Right hindlimb (tissue), 1 donor: ENCODE measurements at places on chromosomes 5 and 9.

- DNase-seq = no peak
Observed at GRCh38 chr5:57408714-57409113, 73.9 kb downstream of the ACTBL2 start.

- DNase-seq = no peak
Observed at GRCh38 chr5:168174376-168174775, 117.1 kb upstream of the WWC1 start.

GRCh38 chr5:42374679-42375273 is 48.5 kb upstream of the GHR start:
- no peak for DNase-seq

GRCh38 chr9:3908731-3909130 is 382.9 kb upstream of the RFX3 start:
- DNase-seq = no peak

- no peak for DNase-seq
Observed at GRCh38 chr5:73282923-73283322, 109.9 kb downstream of the TMEM174 start.

- no peak for DNase-seq
Observed at GRCh38 chr9:113742878-113743277, 133.2 kb upstream of the ZNF618 start.

GRCh38 chr9:98569491-98569890 is 139.2 kb downstream of the GABBR2 start:
- no peak for DNase-seq

GRCh38 chr9:120985819-120986222 is 59.2 kb upstream of the TRAF1 start:
- DNase-seq = peak; percentile 38

- DNase-seq = no peak
Observed at GRCh38 chr5:173010021-173010420, 26.4 kb downstream of the ATP6V0E1 start.

GRCh38 chr5:176508603-176509002 is 28.6 kb downstream of the RNF44 start:
- DNase-seq = no peak

DNA sequence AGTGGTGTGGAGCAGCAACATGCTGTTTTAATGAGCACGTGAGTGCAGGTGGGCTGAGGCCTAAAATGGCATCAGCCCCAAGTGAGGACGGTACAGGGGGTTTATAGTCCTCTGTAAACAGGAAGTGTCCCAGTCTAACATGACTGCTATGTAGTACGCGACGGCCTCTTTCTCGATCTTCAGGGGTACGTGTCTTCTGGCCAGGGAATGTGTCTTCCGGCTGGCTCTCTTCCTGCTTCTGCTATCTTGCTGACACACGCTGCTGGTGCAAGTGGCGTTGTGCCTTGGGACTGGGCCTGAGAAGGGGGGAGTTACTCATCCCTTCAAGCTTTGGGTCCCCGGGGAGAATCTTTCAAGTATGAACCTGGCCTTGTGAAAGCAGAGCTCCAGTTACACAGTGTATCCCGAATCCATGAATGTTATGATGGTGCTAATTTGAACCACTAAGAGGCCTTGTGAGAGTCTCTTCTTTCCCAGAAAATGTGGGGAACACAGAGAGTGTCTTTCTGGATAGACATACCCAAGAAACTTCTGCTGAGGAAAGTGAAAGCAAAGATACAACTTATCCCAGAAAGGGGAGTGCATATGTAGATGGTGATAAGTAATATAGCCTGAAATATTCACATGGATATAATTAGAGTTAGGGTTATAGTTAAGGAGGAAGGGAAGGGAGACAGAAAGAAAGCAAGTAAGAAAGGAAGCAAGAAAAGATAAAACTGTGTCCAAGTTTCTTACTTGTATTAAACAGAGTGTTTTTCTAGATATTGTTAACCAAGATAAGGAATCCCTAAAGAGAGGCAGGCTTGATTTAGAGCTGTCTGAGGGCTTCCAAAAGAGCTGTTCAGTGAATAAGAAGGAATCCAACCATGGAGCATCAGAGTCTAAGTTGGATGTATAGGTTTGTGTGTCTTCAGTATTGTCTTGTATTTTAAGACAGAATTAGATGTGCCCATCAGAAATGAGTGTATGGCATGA is 35.5 kb upstream of the ANXA2R start:
- no peak for DNase-seq

DNA sequence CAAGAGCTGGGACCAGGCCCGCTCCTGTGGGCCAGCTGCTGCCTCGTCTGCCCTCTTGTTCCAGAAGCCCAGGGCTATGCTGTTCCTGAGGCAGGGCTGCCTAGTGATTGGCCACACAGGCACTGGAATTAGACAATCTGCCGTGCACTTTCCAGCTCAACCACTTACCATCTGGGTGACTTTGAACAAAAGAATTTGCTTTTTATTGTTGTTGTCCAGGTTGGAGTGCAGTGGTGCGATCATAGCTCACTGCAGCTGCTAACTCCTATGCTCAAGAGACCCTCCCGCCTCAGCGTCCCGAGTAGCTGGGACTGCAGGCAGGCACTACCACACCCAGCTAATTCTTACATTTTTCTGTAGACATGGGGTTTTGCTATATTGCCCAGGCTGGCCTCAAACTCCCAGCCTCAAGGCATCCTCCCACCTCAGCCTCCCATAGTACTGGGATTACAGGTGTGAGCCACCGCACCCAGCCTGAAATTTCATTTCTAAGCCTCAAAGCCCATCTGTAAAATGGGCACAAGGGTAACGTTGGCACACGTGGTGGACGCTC is 1.2 kb upstream of the NEK6 start:
- peak; percentile 23 for DNase-seq

- DNase-seq = no peak
Observed at GRCh38 chr5:53035868-53036381, 46.8 kb downstream of the ITGA2 start.

GRCh38 chr5:159409801-159410200 is 79.5 kb upstream of the IL12B start:
- DNase-seq = no peak

DNA sequence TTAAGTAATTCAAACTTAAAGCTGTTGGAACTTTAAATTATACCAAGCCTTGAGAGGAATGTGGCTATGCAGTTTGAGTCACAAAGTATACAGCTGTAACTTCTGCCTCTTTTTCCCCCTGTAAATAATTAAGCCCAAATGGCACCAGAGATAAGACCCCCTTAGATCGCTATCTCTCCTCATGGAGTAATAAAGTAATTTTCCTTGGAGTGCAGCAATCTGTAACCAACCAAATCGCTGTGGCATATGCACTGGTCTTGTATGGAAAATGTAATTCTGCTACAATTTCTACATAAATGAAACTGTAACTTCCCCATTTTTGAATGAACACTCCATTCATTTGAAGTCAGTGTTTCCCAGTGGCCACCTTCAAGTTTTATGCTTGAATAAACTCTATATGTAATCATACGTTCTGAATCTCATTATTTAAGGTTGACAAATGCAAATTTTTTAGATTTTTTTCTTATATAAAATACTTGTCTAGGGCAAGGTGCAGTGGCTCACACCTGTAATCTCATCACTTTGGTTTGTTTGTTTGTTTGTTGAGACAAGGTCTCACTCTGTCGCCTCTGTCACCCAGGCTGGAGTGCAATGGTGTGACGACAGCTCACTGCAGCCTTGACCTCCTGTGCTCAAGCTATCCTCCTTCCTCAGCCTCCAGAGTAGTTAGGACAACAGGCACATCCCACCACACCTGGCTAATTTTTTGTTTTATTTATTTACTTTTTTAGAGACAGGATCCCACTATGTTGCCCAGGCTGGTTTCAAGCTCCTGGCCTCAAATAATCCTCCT is 12.3 kb downstream of the SUSD1 start:
- no peak for DNase-seq

- no peak for DNase-seq
Observed at GRCh38 chr5:175805256-175806011, 65.9 kb upstream of the CPLX2 start.
